ENCODE measurements at places on chromosomes 3 and 15.

DNA sequence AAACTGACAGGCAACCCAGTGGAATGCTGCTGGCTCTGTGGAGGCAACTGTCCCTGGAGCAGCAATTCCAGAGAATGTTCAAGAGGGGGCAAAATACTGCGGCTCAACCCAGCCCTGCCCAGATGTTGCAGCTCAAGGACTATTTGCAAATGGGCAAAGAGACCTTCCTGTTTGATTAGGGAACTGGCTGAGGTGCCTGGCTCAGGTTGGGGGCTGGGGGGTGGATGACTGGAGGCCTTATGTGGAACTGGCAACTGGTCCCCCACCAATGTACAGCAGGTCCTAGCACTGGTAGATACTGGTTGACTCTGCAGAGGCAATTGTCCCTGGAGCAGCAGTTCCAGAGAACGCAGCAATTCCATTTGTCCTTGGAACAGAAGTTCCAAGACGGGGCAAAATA is 302.5 kb downstream of the ZPLD1 start:
- DNase-seq: no peak

DNA sequence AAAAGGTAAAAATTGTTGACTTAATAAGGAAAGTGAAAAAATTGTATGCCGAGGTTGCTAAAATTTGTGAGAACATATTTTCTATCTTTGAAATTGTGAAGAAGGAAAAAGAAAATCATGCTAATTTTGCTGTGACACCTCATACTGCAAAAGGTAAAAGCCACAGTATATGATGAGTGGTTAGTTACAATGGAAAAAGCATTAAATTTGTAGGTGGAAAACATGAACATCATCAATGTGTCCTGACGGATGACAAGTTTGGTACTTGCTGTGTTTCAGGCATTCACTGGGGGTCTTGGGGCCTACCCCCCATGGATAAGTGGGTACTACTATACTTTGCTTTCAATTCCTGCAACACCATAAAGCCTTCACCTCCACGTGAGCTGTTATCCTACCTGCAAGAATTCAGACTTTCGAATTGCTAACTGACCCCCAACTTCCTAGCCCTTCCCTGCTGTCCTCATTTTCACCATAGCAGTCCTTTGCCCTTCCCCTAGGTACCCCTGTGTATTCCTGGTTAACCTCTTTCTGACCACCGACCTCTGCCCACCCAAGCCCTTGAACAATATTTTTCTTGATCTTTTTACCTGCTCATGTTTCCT is 62.4 kb downstream of the RAB7A start:
- no peak for DNase-seq

DNA sequence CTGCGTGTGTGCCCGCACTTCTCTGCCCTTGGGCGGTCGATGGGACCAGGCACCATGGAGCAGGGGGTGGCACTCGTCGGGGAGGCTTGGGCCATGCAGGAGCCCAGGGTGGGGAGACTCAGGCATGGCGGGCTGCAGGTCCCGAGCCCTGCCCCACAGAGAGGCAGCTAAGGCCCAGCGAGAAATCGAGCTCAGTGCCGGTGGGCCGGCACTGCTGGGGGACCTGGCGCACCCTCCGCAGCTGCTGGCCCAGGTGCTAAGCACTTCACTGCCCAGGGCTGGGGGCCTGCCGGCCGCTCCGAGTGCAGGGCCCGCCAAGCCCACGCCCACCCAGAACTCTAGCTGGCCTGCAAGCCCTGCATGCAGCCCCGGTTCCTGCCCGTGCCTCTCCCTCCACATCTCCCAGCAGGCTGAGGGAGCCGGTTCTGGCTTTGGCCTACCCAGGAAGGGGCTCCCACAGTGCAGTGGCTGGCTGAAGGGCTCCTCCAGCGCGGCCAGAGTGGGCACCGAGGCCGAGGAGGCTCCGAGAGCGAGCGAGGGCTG is 553 bp upstream of the RTP4 start:
- DNase-seq: no peak

DNA sequence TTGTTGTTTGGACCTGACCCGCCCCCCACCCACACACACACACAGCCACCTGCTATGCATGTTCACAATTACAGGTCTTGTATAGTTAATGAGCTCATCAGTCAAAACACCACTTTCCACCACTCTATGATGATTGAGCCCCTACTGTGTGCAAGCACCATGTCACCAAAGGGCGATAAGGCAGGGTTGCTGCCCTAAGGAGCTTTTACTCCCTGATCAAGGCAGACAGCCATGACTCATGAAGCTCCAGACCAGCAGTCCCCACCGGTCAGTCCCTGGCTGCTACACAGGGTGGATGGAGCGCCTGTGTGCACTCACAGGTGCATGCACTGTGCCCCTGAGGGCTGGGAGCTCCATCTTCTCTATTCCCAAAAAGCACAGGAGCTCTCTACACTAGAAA is 270.6 kb downstream of the CLSTN2 start:
- no peak for DNase-seq

DNA sequence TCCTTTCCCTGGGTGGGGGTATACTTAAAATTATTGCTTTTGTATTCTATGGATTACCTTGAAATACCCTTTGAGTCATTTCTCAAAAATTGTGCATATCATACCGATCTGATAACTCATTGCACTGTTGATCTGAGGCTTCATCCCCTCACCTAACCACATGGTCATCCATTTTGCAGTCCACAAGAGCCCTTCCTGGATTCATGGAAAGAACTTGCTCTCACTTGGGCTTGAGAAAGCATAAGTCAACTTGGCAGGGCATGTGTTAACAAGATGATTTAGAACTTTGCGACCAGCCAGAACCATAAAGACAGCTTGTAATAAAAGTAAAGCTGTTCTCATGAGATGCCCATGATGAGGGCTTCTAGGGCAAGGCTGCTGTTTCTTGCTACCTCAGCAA is 22.2 kb downstream of the MME start:
- no peak for DNase-seq

All from pons (tissue), 1 donor.